ENCODE measurements at places on chromosomes 1 and 21. TPM values are rescaled to one million over a fixed set of nuclear protein-coding genes. Genes with fewer than 3 reads are reported as not detected.

GRCh38 chr1:161723459-161724141, 2.3 kb downstream of the FCRLB start:
- no peak overlapping the region for H3K27ac ChIP-seq
- DNase-seq = no peak
- H3K27me3 ChIP-seq = no peaks in the 10 kb centered on the region
- H3K4me3 ChIP-seq = no peak overlapping the region
- H3K36me3 ChIP-seq = no peaks in the 10 kb centered on the region

DNA sequence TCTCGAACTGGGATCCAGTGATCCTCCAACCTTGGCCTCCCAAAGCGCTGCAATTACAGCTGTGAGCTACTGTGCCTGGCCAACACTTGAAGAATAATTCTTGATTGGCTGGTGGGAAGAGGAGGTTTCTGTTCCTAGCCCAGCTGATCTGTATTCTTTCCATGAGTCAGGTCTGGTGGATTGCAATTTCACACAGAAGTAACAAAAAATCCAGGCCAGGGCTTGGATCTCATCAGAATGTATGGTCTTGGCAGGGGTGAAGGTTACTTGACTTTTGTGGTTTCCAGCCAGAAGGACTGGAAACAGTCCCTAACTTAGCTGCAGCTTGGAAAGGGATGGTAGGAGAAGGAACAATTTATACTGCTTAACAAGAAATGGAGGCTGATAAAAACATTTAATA, 5.1 kb upstream of the HP1BP3 start:
- no peak overlapping the region for H3K27ac ChIP-seq
- no peak for DNase-seq
- H3K36me3 ChIP-seq = no peaks in the 10 kb centered on the region
- H3K4me1 ChIP-seq = no peaks in the 10 kb centered on the region

DNA sequence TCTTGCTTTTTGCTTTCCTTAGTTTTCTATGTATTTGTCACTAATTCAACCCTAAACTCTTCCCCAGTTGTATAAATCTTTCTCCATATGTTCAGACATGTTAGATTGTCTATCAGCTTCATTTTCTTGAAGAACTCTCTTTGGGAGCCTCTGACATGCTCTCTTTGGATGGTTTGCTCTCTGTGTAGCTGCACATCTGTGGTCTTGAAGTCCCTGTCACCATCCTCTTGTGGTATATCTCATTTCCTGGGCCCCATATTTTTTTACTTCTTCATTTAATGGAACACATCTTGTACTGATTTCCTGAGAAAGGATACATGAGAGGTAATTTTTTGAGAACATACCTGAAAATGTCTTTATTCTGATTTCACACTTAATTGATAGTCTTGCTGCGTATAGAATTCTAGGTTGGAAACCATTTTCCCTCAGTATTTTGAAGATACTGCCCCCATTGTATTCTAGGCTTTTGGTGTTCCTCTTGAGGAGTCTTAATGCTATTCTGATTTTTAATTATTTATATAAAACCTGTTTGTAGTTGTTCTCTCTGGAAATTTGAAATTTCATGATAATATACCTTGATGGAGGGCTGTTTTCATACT, 72.6 kb downstream of the ST3GAL3 start:
- H3K4me1 ChIP-seq = no peaks in the 10 kb centered on the region
- H3K4me3 ChIP-seq = no peak overlapping the region
- no peak overlapping the region for H3K27ac ChIP-seq
- H3K36me3 ChIP-seq = no peaks in the 10 kb centered on the region
- no peaks in the 10 kb centered on the region for H3K27me3 ChIP-seq
- no peak for DNase-seq

DNA sequence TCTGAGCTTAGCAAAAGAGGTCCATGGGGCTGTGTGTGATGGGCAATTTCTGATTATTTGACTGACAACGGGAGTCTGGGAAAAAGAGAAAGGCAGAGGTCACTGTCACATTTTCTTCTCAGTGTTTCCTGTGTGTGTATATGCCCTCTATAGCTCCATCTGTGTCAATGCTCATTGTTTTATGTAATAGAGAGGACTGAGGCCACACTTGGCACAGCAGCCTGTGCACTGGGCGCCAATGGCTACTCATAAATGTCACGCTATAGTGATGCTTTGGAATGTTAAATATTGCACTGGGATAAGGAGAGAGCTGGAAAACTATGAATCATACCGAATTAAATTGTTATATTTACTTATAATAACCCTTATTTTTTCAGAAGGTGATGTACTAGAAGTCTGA, 365.4 kb downstream of the NEGR1 start:
- H3K27me3 ChIP-seq = no peaks in the 10 kb centered on the region
- DNase-seq = no peak
- H3K27ac ChIP-seq = no peak overlapping the region

- H3K27ac ChIP-seq = no peak overlapping the region
- no peak overlapping the region for H3K4me3 ChIP-seq
- no peaks in the 10 kb centered on the region for H3K27me3 ChIP-seq
These were observed 25.5 kb upstream of the PSMG1 start for GRCh38 chr21:39208624-39209333.

- DNase-seq = no peak
- no peaks in the 10 kb centered on the region for H3K27me3 ChIP-seq
- no peak overlapping the region for H3K4me3 ChIP-seq
- no peaks in the 10 kb centered on the region for H3K4me1 ChIP-seq
These were observed 188.0 kb downstream of the RERE start for GRCh38 chr1:8629241-8630091.

SERBP1 gene
- total RNA-seq = 134 TPM

WLS gene
- 0.50 TPM for total RNA-seq

DNA sequence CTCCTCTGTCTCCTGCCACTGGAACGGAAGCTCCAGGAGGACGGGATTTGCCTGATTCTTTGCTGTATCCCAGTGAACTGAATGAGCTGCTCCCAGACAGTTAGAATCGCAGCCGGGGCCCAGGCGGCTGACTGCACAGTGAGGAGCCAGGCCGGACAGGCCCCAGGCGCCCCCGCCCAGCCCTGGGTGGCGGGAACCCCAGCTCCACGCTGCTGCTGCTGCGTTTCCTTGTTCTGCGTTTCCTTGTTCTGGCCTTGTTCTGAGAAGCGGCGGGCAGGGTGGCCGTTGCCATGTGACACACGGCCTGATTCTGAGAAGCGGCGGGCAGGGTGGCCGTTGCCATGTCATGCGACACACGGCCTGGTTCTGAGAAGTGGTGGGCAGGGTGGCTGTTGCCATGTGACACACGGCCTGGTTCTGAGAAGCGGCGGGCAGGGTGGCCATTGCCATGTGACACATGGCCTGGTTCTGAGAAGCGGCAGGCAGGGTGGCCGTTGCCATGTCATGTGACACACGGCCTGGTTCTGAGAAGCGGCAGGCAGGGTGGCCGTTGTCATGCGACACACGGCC, 56.2 kb downstream of the SLC37A1 start:
- no peaks in the 10 kb centered on the region for H3K27me3 ChIP-seq
- DNase-seq = peak; percentile 20
- H3K4me1 ChIP-seq = no peaks in the 10 kb centered on the region
- H3K36me3 ChIP-seq = peaks cover 65% of the 10 kb centered on the region

RABGGTB gene
- total RNA-seq = 140 TPM

TBX15 gene
- not detected for total RNA-seq

- H3K27me3 ChIP-seq = no peaks in the 10 kb centered on the region
- no peak overlapping the region for H3K4me3 ChIP-seq
- no peak for DNase-seq
- H3K4me1 ChIP-seq = no peaks in the 10 kb centered on the region
- no peak overlapping the region for H3K27ac ChIP-seq
- H3K36me3 ChIP-seq = no peaks in the 10 kb centered on the region
These were observed 90.5 kb upstream of the JAK1 start for GRCh38 chr1:65056866-65057265.

IGSF3 gene
- total RNA-seq = 0.24 TPM

FABP3 gene
- total RNA-seq = not detected

DNA sequence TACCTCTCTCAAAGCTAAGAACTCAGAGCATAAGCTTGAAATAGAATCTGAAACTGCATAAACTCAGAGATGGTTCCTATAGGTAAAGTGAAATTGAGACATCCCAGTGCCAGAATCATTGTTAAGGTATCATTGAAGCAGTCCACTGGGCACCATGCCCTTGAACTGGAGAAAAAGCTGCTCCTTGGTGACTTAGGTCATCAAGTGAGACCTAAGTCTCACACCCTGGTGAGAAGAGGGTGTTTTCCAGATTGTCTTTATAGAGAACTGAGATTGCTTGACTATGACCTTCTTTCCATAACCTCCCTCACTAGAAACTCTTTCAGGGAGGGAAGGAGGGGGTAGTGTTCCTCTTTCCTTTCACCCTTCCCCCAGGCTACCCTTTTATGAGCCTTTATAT, 9.4 kb upstream of the ATP6V1G3 start:
- no peak overlapping the region for H3K27ac ChIP-seq

OR10Z1 gene
- total RNA-seq = not detected

THEM4 gene
- 44.6 TPM for total RNA-seq

DNA sequence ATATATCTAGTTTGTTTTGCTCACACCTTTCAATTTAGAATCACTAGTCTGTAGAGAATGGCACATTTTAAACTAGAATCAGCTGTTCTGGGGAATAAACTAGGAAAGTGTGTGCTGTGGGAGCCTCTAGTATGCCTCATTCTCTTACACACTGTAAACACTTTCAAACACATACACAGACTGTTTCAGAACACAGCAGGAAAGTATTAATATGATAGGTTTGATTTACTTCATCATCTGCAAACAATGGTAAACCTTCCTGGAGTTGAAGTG, 67.1 kb upstream of the ABCG1 start:
- DNase-seq = no peak
- H3K36me3 ChIP-seq = no peaks in the 10 kb centered on the region
- H3K27me3 ChIP-seq = no peaks in the 10 kb centered on the region
- H3K4me3 ChIP-seq = no peak overlapping the region
- H3K4me1 ChIP-seq = no peaks in the 10 kb centered on the region
- no peak overlapping the region for H3K27ac ChIP-seq

LRRC53 gene
- total RNA-seq = not detected

GRCh38 chr1:74858136-74858535, 125.2 kb downstream of the TYW3 start:
- H3K36me3 ChIP-seq = no peaks in the 10 kb centered on the region
- no peaks in the 10 kb centered on the region for H3K4me1 ChIP-seq
- no peak overlapping the region for H3K27ac ChIP-seq
- H3K4me3 ChIP-seq = no peak overlapping the region

DNA sequence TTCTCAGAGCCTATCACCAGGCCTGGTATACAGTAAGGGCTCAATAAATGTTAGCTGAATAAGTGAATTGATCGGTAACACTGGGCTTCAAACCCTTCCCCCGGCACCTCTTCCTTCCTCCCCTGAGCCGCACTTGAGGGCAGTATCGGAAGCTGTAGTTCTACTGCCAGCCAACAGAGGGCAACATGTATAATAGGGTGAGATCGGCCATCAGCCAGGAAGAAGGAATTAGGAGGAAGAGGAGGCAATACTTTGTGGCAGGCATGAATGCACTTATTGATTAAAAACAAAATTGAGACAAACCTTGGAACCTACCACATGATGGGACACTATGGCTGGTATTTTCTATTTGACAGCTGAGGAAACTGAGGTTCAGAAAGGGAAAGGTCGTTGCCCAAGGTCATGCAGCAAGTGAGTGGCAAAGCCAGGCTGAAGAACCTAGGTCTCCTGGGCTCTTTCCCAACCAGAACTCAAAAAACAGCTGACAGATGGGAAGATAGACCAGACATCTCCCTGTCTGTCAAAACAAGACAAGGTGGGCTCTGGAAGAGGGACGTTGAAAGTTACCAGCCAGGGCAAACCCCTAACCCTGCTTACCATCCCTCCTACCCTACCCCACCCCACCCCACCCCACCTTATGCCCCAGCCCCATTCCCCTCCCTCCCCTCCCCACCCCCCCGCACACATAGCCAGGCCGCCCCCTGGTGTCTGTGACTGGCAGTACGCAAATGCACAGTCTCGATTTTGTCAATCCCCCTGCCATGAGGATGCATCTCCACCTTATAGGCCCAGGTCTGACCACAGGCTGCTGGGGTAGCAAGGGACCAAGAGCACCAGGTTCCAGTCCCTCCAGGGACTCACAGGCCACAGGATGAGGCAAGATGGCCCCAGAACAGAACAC, 107.3 kb upstream of the RUNX3 start:
- no peaks in the 10 kb centered on the region for H3K27me3 ChIP-seq
- peaks cover 43% of the 10 kb centered on the region for H3K4me1 ChIP-seq
- DNase-seq = peak; percentile 70
- no peak overlapping the region for H3K4me3 ChIP-seq
- H3K27ac ChIP-seq = no peak overlapping the region
- no peaks in the 10 kb centered on the region for H3K36me3 ChIP-seq

DNA sequence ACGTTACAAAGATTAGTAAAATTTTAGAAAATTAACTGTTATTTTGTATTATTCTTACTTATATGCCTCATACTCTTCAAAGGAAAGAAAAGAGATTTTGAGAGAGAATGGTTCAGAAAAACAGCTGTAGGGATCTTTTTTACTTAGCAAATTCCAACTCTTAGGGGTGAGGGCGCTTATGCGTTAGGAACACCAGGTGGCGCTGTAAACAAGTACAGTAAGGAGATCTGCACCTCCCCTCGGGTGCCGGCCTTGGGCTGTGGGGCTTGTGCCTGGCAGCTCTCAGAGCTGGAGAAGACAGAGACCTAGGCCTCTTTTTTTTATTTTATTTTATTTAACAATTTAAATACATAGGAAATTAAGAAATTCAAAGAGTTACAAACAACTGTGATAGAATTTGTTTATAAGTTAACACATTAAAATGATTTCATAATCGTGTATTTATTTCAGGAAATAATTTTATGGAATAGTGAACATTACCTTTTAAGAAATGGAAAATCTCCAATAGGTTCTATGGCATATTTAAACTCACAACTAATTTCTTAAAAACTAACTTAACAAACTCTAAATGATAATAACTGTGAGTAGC, 32.6 kb downstream of the UTP25 start:
- no peaks in the 10 kb centered on the region for H3K4me1 ChIP-seq
- no peaks in the 10 kb centered on the region for H3K36me3 ChIP-seq
- H3K4me3 ChIP-seq = no peak overlapping the region
- H3K27me3 ChIP-seq = no peaks in the 10 kb centered on the region

DNA sequence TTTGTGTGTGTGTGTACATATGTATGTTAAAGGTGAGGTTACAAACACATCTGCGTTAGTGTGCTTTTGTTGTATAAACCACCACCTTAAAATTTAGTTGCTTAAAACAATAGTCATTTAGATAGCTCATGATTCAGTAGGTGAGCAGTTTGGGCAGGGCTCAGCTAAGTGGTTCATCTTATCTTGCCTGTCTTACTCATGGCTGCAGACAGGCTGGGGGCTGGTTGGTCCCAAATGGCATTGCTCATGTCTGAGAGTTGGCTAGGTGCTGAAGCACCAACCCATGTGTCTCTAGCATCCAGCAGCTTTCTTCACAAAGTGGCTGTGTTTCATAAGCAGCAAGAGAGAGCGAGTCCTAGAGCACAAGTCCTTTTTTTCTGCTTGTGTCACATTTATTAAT, 91.4 kb downstream of the MACF1 start:
- peaks cover 35% of the 10 kb centered on the region for H3K36me3 ChIP-seq
- no peaks in the 10 kb centered on the region for H3K4me1 ChIP-seq
- no peak overlapping the region for H3K27ac ChIP-seq
- H3K4me3 ChIP-seq = no peak overlapping the region

- DNase-seq = no peak
- no peak overlapping the region for H3K27ac ChIP-seq
- H3K4me3 ChIP-seq = no peak overlapping the region
- no peaks in the 10 kb centered on the region for H3K36me3 ChIP-seq
- H3K4me1 ChIP-seq = no peaks in the 10 kb centered on the region
- H3K27me3 ChIP-seq = peaks cover 3% of the 10 kb centered on the region
These were observed 22.5 kb downstream of the ZMYND12 start for GRCh38 chr1:42433369-42433768.
